Lower leg skin (tissue), 4 donors: ENCODE measurements at places on chromosomes 7 and 10.

GRCh38 chr10:119705434-119705831 is 20.4 kb upstream of the INPP5F start:
- DNase-seq: no peak

- no peak for DNase-seq
These were observed 211.4 kb downstream of the TNS3 start for GRCh38 chr7:47370461-47371042.

- no peak for DNase-seq
These were observed 87.4 kb upstream of the PPIF start for GRCh38 chr10:79259834-79260233.

DNA sequence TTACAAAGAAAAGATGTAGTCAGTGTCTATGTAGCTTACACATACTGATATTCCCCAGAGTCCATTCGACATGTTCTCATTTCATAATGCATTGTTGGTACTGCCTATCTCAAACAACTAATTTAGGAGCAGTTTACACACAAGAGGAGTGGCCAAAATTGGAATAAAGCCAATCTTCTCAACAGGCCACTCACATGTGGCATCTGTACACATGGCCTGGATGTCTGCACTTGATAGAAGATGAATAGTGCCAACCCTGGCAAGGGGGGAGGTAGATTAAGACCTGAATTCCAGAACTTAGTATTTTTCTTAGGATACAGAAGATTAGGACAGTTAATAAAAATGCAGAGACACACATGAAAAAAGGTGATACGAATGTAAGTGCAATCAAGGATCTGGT is 125.3 kb upstream of the STARD3NL start:
- no peak for DNase-seq

DNA sequence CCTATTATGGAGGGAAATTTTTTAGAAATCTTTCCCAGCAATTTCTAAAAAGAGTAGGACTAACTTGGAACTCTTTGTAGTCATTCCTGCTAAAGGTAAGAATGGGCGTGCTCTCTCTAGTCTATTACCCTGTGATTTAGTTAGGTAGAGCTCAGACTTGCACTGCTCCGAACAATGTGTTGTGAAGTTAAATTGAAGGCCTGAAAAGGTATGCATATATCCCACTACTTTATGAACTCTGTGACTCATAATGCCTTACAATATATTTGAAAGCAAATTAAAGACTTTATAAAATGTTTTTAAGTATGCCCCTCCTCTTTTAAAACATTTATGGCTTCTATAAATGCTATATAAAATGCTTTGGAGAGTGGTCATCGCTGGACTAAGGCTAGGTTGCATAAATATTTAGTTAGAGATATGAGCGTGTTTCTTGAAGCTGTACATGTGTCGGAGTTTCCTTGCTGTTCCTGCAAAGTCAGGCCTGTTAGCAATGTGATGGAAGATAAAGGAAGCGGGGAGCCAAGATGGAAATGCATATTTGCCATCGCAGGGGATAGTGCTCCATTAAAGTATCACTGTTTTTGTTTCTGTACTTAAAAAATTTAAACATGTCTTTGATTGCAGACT is 761.4 kb downstream of the LRMDA start:
- no peak for DNase-seq
